Ammon's horn (tissue), 1 donor: ENCODE measurements at places on chromosomes 1 and 21.

DNA sequence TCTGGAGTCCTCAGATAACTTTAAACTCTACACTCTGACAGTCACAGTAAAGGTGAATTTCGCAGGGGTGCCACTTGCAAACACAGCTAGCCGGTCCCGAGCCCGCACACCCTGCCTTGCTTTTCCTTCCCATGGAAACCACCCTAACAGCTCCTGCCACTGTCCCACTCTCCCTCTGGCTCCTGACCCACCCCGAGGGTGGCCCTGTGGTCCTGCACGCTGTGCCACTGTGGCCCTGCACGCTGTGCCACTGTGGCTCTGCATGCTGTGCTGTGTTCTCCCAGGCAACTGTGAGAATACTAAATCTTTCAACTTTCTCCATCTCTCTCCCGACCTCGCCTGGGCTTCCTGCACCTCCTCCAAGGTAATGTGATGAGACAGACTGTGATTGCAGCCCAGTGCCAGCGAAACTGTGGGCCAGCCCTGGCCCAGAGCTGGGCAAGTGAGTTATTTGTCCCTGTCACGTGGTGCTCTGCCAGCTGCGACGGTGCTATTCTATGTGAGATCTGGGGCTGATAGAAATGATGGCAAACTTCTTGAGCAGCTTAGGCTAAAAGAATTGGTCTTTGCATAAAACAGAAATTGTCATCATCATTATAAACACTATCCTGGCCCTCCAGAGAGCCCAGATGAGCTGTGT is 63.4 kb upstream of the TARBP1 start:
- peak; percentile 78 for DNase-seq

- DNase-seq, result peak; percentile 36
These were observed 11.1 kb downstream of the PTP4A2 start for GRCh38 chr1:31926853-31927660.

- DNase-seq, result no peak
These were observed 42.7 kb downstream of the ITSN1 start for GRCh38 chr21:33684923-33685560.

- no peak for DNase-seq
These were observed 7.8 kb downstream of the DIPK1A start for GRCh38 chr1:92953491-92953890.

- no peak for DNase-seq
These were observed 10.7 kb downstream of the IVL start for GRCh38 chr1:152919071-152919470.

DNA sequence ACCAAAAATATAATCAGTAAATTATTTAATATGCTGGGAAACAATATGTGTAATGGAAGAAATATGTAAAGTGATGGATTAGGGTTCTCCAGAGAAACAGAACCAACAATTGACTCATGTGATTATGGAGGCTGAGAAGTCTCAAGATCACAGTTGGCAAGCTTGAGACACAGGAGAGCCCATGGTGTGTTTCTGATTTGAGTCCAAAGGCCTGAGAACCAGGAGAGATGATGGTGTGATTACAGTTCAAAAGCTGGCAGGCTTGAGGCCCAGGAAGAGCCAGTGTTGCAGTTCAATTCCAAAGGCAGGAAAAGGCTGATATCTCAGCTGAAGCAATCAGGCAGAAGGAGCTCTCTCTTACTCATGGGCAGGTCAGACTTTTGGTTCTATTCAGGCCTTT is 138.8 kb upstream of the NBPF11 start:
- no peak for DNase-seq

DNA sequence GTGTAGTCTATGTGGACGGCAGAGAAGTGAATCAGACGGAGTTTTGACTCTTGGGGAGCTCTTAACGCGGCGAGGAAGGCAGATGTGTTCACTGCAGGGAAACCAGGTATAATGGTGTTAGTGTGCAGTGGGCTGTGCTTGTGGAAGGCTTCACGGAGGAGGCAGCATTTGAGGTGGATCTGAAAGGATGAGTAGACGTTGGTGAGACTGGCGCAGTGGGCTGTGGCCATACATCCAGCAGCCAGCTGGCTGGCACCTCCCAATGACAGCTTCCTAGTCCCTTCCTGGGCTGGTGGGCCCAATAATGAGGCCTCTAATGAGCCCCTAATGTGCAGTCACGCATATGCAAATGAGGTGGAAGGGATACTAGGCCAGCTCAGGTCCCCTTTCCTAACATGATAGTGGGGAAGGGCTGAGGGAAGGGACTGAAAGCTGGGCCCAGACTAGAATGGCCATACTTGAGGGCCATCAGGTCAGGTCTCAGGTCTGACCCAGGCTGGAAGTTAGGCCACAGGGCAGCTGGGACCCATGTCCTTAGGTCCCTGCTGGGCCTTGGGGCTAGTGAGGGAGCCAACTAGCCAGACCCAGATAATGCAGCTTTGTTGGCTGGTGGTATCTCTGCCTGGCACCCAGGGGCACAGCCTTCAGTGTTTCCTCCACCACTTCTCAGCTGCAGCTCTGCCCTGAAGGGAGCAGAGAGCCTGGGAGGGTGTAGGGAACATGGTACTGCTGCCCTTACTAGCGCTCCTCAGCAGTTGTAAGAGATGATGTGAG is 3.8 kb downstream of the MAP7D1 start:
- peak; percentile 89 for DNase-seq

DNA sequence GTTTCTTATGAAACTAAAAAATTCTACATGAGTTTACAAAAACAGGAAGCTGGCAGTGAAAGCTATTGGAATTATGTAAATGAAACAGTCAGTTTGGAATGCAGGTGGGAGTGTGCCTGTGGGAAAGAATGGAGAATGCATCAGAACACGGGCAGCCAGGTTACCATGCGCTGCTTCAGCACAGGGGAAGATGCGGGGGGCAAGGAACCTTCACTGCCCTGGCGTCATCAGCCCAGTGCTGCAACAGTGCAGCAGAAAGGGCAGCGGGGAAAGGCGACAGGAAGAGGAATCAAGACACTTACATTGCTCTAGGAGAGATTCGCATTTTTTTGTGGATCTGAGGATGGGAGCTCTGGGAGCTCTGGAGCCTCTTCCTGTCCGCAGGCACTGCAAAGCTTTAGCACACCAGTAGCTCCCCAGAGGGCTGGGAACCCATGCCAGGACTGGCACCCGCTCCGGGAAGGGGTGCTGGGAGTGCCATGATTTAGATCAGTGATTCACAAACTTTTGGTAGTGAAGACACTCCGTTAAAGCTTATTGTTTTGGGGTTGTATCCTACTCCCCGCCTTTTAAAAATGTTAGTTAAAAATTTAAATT is 64.1 kb upstream of the WDR26 start:
- DNase-seq, result peak; percentile 37

GRCh38 chr1:22507587-22507986 is 55.7 kb upstream of the EPHA8 start:
- no peak for DNase-seq

- DNase-seq, result no peak
These were observed 299.9 kb upstream of the PROX1 start for GRCh38 chr1:213687832-213688231.

GRCh38 chr21:36207577-36208320 is 51.1 kb downstream of the DOP1B start:
- no peak for DNase-seq

DNA sequence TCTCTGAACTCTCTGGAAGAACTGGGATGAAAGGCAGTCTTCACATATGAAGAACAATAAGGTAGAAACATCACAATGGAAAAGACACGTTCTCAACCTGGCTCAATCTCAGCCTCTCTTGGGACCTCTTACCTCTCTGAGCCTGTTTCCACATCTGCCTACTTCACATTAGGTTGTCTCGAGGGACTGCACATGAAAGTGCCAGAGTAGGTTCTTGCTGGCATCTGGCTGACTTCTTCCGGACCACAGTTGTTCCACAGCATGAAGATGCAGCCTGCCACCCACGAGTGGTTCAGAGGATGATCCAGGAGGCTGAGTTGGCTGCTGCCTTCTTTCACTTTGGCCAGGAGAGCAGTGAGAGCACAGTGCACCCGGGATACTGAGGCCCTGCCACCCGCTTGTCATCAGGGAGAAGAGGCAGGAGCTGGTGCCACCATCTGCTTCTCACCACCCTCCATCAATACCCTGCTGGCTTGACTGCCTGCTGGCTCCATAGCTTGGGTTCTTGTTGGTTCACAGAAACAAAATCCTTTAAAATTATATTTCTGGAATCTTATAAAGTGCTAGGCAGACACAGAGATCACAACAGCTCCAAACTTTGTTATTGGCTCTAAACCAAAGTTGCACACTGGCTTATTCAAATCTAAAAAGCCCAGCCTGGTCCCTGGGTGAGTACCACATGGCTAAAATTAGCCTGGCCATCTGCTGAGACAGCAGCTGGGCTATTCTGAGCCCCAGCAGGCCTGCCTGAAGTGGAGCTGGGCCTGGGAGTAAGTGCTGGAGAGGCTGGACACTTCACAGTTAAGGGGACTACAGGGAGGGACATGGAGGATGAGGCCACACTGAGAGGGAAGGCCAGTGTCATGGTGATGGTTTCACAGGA is 46.9 kb upstream of the LIN9 start:
- DNase-seq, result peak; percentile 24

DNA sequence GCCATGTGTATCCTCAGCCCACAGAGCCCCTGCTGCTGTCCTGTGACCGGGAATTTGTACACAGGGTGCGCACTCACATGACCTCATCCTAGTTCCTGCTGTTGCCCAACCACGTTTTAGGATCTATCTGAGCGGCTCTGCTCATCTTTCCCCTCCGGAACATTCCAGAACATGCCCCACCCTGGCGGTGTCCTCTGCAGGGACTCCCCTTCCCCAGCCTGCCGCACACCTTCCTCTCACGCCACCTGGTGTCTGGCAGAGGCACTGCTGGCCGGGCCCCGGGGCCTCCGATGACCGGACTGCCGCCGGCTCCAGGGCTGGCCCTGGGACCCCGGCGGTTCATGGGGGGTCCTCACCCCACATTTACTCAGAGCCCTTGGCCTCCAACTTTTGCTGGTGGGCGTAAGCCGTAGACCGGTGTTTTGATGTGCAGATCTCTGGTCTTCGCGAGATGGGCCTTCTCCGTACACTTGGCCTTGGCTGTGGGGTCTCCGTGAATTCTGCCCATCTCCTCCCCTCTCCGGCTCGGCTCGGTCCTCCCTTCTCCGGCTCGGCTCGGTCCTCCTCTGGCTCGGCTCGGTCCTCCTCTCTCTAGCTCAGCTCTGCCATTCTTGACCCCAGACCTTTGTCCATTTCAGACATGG is 29.5 kb downstream of the ARHGEF16 start:
- DNase-seq, result no peak
